ENCODE measurements at places on chromosomes 6 and 20.

GRCh38 chr20:51426718-51427650 lies 115.5 kb downstream of the NFATC2 start:
- no peaks in the 10 kb centered on the region for H3K27me3 ChIP-seq
- H3K4me1 ChIP-seq: peaks cover 67% of the 10 kb centered on the region
- no peak overlapping the region for H3K4me3 ChIP-seq
- no peak for DNase-seq

GRCh38 chr20:4412216-4412615 lies 309.5 kb upstream of the PRND start:
- H3K4me3 ChIP-seq: no peak overlapping the region
- no peaks in the 10 kb centered on the region for H3K27me3 ChIP-seq
- no peaks in the 10 kb centered on the region for H3K36me3 ChIP-seq

- H3K27me3 ChIP-seq: no peaks in the 10 kb centered on the region
- DNase-seq: no peak
- no peak overlapping the region for H3K4me3 ChIP-seq
- peaks cover 9% of the 10 kb centered on the region for H3K36me3 ChIP-seq
- H3K27ac ChIP-seq: no peak overlapping the region
Measured at GRCh38 chr6:111843347-111844147, 29.7 kb downstream of the FYN start.

GRCh38 chr6:123636782-123637181 lies at the start of gene TRDN:
TSS of gene TRDN (minus strand) at chr6:123636950. CDS start at chr6:123636775, 175 bp downstream.
- DNase-seq: no peak
- H3K4me3 ChIP-seq: no peak within 1 kb of the TSS
- H3K36me3 ChIP-seq: no peaks in the 10 kb centered on the region
- H3K4me1 ChIP-seq: no peaks in the 10 kb centered on the region
- no peaks in the 10 kb centered on the region for H3K27me3 ChIP-seq

DNA sequence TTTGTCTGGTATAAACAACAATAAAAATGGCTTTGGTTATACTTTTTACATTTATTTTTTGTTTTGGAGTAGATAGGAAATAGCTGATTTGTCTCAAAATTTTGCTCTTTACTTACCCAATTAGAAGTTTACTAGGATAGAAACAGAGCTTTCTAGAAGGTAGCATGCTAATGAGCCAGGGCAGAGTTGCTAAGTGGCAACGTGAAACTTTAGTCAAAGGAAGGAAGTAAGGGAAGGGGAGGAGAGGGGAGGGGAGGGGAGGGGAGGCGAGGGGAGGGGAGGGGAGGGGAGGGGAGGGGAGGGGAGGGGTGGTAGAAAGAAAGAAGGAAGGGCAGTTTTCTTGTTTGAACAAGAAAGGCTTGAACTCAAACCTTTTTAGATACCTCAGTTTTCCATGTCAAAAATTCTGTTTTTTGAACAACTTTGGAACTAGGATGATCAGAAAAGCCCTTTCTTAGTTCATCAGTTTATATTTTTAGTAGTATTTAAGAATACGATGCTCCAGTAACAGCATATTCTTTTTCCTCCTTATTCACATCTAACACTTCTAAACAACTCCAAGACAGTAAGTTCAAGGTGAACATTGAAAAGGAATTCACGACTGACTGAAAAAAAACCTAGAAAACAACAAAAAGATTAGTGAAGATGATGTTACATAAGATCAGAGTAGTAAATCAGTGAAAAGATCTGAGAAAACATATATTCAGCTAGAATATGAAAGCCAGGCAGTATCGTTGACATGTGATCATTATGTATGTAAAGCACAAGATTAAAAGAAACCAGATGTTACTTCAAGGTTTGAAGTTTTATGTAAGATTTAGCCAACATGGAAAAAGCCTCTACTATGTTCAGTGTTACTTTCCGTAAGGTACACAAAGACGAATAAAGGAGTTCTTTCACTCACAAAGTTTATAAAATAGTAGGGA lies 263.4 kb downstream of the ARHGAP18 start:
- H3K4me3 ChIP-seq: no peak overlapping the region
- H3K27ac ChIP-seq: no peak overlapping the region
- H3K27me3 ChIP-seq: no peaks in the 10 kb centered on the region
- H3K36me3 ChIP-seq: no peaks in the 10 kb centered on the region

GRCh38 chr20:51700809-51701285 lies 67.3 kb downstream of the ATP9A start:
- no peak for DNase-seq
- H3K4me3 ChIP-seq: no peak overlapping the region
- no peaks in the 10 kb centered on the region for H3K36me3 ChIP-seq
- peaks cover 12% of the 10 kb centered on the region for H3K27me3 ChIP-seq
- H3K27ac ChIP-seq: no peak overlapping the region

- no peak for DNase-seq
- H3K4me1 ChIP-seq: peaks cover 34% of the 10 kb centered on the region
- H3K27me3 ChIP-seq: no peaks in the 10 kb centered on the region
- H3K36me3 ChIP-seq: peaks cover 79% of the 10 kb centered on the region
- H3K4me3 ChIP-seq: no peak overlapping the region
Measured at GRCh38 chr20:37387519-37388269, 41.8 kb downstream of the SRC start.

DNA sequence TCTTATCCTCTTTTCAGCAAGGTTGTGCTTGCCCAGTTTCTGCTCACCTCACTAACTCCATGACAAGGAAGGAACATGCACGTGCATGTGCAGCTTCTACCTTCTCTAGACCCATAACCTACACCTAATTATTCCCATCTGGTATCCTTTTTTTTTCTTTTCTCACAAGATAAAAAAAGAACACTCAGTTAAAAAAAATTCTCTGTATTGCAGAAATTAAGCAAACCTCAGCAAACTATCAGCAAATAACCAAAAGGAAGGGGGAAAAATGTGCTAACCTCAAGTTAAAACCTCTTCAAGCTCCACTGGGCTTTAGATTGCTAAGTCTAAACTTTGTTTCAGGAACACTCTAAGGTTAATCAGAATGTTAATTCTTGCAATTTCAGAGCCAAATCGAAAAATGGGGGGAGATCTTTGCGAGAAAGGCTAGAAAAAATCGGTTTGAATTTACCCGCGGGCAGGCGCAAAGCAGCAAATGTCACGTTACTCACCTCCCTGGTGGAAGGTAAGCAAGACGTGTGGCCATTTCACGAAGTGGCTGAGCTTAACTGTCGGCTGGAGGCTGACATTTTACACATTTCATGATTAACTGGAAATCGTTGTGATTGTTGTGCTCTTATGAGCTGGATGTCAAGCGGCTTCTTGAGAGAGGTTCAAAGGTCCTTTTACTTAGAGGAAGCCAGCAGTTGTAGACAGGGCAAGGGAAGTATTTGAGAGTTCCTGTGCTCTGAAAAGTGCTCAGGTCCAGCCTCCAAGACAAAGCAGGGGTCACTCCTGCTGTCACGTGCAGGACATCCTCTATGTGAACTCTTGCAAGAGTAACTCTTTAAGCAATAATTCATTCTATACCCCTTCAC lies 19.1 kb downstream of the TFAP2B start:
- H3K4me3 ChIP-seq: no peak overlapping the region
- peaks cover 86% of the 10 kb centered on the region for H3K27me3 ChIP-seq
- H3K27ac ChIP-seq: no peak overlapping the region
- peaks cover 6% of the 10 kb centered on the region for H3K4me1 ChIP-seq
- no peaks in the 10 kb centered on the region for H3K36me3 ChIP-seq
- DNase-seq: no peak

DNA sequence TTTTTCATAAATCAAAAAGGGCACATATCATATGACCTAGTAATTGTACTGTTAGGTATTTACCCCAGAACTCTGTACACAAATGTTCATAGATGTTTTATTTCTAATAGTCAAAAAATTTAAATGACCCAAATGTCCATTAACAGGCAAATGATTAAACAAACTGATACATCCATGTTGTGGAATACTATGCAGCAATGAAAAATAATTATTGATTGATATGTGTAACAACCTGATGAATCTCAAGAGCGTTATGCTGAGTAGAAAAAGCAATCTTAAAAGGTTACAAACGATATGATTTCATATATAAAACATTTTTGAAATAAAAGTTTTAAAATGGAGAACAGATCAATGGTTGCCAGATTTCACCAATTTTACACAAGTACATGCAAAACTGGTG lies 18.1 kb downstream of the HTR1B start:
- H3K4me3 ChIP-seq: no peak overlapping the region
- no peaks in the 10 kb centered on the region for H3K4me1 ChIP-seq
- H3K27ac ChIP-seq: no peak overlapping the region
- no peaks in the 10 kb centered on the region for H3K27me3 ChIP-seq
- no peak for DNase-seq
- no peaks in the 10 kb centered on the region for H3K36me3 ChIP-seq

DNA sequence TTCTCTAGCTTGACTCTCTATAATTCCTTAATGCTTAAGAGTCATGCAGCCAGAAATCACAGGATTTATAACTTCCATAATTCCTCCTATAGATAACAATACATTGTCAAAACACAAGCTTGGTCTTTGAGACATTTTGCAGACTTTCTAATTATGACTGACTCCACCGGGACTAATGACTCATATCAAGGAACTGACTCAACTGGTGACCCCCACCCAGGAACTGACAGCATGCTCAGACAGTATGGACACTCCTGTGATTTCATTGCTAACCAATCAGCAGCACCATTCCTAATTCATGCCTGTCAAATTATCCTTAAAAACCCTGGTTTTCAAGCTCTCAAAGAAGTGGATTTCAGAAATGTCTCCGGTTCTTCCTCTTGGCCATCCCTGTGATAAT lies 670.5 kb upstream of the IMPG1 start:
- H3K4me3 ChIP-seq: no peak overlapping the region
- H3K27me3 ChIP-seq: no peaks in the 10 kb centered on the region

DNA sequence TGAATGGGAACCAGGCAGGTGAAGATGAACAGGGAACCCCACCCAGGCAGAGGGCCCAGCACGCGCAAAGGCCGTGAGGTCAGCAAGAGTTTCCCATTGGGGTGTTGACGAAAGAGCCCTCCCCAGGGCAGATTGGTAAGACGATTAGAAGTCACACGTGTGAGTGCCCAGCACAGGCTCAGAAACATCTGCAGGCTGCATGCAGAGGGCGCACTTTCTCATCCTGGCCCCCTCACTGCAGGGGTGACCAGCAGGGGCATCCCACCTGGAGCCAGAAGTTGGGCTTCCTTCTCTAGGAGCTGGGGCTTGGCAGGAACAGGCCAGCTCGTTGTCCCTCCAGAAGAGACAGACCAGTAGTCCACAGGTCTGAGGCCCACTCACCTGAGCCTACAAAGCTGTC lies 38.4 kb downstream of the VSTM2L start:
- no peak overlapping the region for H3K27ac ChIP-seq
- H3K4me1 ChIP-seq: no peaks in the 10 kb centered on the region
- H3K27me3 ChIP-seq: peaks cover 5% of the 10 kb centered on the region
- H3K36me3 ChIP-seq: no peaks in the 10 kb centered on the region
- no peak for DNase-seq
